ENCODE measurements at places on chromosomes 6 and 20.

DNA sequence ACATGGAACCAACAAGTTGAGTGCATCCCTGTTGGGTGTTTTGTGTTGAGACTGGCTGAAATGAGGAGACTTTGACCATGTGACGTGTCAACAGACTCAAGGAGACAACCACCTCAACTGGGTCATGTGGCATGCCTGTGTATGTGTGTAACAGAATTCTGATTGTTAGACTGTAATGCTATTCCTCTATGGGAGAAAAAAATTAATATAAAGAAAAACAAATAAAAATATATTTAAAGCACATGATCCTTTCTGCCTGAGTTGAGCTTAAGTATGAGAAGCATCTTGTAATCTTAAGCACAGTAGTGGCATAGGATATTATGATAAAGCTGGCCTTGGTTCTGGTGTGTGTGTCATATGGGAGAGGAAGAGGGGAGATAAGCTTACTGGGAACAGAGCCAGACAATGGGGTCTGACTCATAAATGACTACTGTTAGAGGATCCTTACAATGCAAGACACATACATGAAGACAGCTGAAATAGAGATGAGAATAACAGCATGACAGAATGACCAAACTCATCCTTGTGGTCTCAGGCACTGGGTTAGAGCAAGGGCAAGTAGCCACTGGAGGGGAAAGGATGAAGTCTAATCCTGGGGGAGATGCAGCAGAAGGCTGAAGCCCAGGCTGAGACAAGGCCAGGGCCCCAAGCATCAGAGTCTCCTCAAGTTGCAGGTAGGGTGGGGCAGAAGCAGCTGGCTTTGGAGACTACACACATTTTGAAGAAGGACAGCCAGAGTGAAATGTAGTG, 9.2 kb downstream of the TP53INP2 start:
- H3K4me1 ChIP-seq = peaks cover 8% of the 10 kb centered on the region
- no peak overlapping the region for H3K27ac ChIP-seq
- no peak overlapping the region for H3K4me3 ChIP-seq
- H3K36me3 ChIP-seq = no peaks in the 10 kb centered on the region
- no peaks in the 10 kb centered on the region for H3K27me3 ChIP-seq
- DNase-seq = no peak

- H3K36me3 ChIP-seq = no peaks in the 10 kb centered on the region
- H3K27ac ChIP-seq = no peak overlapping the region
- H3K4me1 ChIP-seq = no peaks in the 10 kb centered on the region
- H3K27me3 ChIP-seq = no peaks in the 10 kb centered on the region
- no peak for DNase-seq
These were observed 39.9 kb downstream of the KIAA1755 start for GRCh38 chr20:38220587-38221118.

GRCh38 chr6:39889229-39889628, 45.0 kb downstream of the MOCS1 start:
- H3K36me3 ChIP-seq = no peaks in the 10 kb centered on the region
- peak overlapping the region; percentile 69 for H3K27ac ChIP-seq
- H3K27me3 ChIP-seq = no peaks in the 10 kb centered on the region
- H3K4me1 ChIP-seq = no peaks in the 10 kb centered on the region
- no peak overlapping the region for H3K4me3 ChIP-seq

GRCh38 chr6:26554697-26555504, 16.7 kb downstream of the HMGN4 start:
- peak; percentile 29 for DNase-seq
- H3K4me3 ChIP-seq = peak overlapping the region; percentile 46
- H3K36me3 ChIP-seq = no peaks in the 10 kb centered on the region
- peak overlapping the region; percentile 81 for H3K27ac ChIP-seq
- no peaks in the 10 kb centered on the region for H3K4me1 ChIP-seq
- H3K27me3 ChIP-seq = no peaks in the 10 kb centered on the region

DNA sequence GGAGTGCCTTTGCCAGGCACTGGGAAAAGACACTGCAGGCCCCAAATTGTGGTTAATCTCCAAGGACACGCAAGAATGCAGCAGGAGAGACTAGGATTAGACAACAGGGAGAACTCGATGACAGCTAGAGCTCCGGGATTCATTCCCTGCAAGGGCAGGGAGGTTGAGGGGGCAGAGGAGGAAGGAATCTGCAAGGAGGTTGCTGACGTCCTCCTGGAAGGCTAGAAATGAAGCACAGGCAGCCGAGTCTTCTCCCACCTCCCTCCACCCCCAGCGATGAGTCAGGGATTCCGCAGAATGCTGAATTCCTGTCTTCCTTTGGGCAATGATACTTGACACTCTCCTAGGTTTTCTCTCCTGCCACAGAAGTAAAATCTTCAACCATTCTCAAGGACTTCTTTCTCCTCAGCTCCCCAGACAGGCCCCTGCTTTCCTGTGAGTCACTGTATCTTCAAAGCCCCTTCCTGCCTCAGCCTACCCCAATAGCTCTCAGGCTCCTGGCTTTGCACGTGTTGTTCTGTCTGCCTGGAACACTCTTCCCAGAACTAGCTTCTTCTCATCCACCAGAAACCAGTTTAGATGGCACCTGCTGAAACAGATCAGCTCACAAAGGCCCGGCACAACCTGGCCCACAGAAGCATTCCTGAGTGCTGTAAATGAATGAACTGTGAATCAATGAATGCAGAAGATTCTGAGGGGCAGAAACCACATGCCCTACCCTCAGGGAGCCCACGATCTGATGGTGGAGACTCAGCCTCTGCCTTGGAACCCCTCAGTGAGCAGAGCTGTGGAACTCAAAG, 85.6 kb downstream of the MRPL14 start:
- peaks cover 20% of the 10 kb centered on the region for H3K4me1 ChIP-seq
- H3K36me3 ChIP-seq = no peaks in the 10 kb centered on the region
- peak overlapping the region; percentile 56 for H3K27ac ChIP-seq
- peak; percentile 34 for DNase-seq
- no peak overlapping the region for H3K4me3 ChIP-seq

DNA sequence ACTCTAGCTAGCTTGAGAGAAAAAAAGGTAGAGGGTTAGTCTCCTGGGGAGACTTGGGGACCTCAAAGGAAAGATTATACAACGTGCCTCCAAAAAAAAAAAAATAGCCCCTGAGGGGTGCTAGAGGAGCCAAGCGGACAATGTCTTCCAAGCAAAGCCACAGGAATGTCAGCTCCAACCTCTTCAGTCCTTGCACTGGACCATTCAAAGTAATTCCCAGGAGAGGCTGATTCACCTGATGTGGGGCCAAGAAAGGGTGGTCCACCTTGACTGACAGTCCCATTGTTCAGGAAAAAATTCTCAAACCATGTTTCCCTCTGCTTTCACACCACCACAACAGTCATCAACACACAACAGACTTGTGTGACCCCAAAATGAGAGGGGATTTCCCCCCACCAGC, 30.7 kb downstream of the ASIP start:
- H3K36me3 ChIP-seq = no peaks in the 10 kb centered on the region
- H3K27me3 ChIP-seq = no peaks in the 10 kb centered on the region
- H3K4me1 ChIP-seq = peaks cover 10% of the 10 kb centered on the region
- H3K4me3 ChIP-seq = no peak overlapping the region

DNA sequence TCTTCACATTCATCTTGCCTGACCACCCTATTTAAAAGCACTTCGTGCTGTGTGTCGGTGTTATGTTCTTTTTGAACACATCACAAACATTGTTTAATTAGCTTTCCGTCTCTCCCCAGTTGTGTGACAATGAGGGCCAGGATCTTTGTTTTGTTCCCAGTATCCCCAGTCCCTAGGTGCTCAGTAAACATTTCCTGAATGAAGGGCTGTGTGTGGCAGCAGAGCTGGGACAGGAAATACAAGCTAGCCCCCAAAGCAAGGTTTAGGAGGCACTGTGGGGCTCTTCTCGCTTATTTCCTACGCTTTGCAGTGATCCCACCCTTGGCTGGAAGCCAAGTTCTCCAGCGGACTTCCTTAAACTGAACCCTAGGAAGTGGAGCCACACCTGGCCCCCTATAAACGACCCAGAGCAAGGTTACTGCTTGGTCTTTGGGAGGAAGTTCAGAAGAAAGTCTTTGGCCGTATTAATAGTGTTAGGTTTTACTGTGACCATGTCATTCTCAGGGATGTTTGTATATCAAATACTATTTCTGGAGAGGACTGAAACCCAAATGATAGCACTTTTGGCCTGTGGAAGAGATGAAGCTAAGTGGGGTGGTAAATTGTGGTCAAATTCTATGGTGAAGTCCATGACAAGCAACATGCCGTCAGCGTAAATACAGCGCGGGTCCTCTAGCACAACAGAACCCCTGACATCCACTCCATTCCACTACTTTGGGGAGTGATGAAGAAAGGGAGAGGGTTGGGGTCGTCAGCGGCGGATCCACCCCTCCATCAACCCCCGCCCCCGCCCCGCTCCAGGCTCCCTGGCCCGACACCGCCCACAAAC, 570 bp upstream of the FANCE start:
- no peak overlapping the region for H3K4me3 ChIP-seq
- H3K36me3 ChIP-seq = no peaks in the 10 kb centered on the region
- peak overlapping the region; percentile 84 for H3K27ac ChIP-seq
- peaks cover 21% of the 10 kb centered on the region for H3K4me1 ChIP-seq

DNA sequence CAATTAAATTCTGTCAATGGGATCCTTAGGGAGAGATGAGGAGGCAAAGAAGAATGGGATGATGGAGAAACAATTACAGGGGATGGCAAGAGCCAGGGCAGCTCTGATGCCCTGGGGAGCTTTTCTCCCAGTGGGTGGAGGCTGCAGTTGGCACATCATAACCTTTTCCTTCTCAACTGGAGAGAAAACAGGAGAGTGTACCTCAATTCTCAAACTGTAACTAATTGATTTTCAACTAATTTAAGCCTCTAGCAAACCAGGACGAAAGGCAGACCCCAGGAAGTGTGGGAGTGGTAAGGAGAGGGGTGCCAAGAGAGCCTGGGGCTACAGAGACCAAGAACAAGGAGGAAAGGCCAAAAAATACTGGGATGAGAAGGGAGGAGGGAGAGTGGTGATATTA, 5.7 kb downstream of the BMP5 start:
- no peaks in the 10 kb centered on the region for H3K36me3 ChIP-seq
- H3K4me3 ChIP-seq = no peak overlapping the region
- no peak for DNase-seq

- no peaks in the 10 kb centered on the region for H3K36me3 ChIP-seq
- H3K27me3 ChIP-seq = no peaks in the 10 kb centered on the region
- DNase-seq = peak; percentile 74
- no peaks in the 10 kb centered on the region for H3K4me1 ChIP-seq
- no peak overlapping the region for H3K4me3 ChIP-seq
- H3K27ac ChIP-seq = no peak overlapping the region
These were observed 231.2 kb upstream of the PMEPA1 start for GRCh38 chr20:57940868-57941522.

DNA sequence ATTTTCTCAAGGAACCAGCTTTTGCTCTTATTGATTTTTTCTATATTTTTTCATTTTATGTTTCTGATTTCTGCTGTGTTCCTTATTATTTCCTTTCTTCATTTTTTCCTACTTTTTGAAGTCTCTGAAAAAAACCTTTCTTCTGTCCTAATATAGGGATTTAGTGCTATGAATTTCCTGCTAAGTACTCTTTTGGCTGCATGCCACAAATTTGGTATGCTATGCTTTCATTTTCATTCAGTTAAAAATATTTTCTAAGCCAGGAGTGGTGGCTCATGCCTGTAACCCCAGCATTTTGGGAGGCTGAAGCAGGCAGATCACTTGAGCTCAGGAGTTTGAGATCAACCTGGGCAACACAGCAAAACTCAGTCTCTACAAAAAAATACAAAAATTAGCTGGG, 30.6 kb downstream of the SIRPD start:
- no peak overlapping the region for H3K4me3 ChIP-seq
- no peak overlapping the region for H3K27ac ChIP-seq
- no peaks in the 10 kb centered on the region for H3K36me3 ChIP-seq
- H3K27me3 ChIP-seq = no peaks in the 10 kb centered on the region
- no peak for DNase-seq

GRCh38 chr20:37976887-37977286, 56.4 kb downstream of the TTI1 start:
- H3K4me1 ChIP-seq = no peaks in the 10 kb centered on the region
- H3K36me3 ChIP-seq = no peaks in the 10 kb centered on the region
- no peaks in the 10 kb centered on the region for H3K27me3 ChIP-seq
- no peak overlapping the region for H3K4me3 ChIP-seq

- H3K4me1 ChIP-seq = peaks cover 8% of the 10 kb centered on the region
- no peaks in the 10 kb centered on the region for H3K27me3 ChIP-seq
- no peak overlapping the region for H3K27ac ChIP-seq
- no peak for DNase-seq
- H3K4me3 ChIP-seq = no peak overlapping the region
These were observed 83.8 kb downstream of the GCLC start for GRCh38 chr6:53461041-53461656.

DNA sequence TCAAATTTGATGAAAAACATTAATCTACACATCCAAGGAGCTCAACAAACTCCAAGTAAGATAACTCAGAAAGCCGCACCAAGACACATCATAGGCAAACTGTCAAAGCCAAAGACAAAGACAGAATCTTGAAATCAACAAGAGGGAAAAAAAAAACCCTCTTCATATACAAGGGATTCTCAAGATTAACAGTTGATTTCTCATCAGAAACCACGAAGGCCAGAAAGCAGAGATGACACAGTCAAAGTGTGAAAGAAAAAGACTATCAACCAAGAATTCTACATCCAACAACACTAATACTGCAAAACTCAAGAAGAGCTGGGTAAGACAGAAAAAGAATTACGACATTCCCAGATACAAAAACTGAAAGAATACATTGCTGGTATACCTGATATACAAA, 73.8 kb downstream of the CDK19 start:
- peaks cover 12% of the 10 kb centered on the region for H3K4me1 ChIP-seq
- DNase-seq = no peak
- H3K27me3 ChIP-seq = no peaks in the 10 kb centered on the region
- H3K4me3 ChIP-seq = no peak overlapping the region
- H3K36me3 ChIP-seq = peaks cover 31% of the 10 kb centered on the region

GRCh38 chr6:133553652-133554051, 312.5 kb downstream of the EYA4 start:
- H3K27ac ChIP-seq = no peak overlapping the region
- H3K27me3 ChIP-seq = no peaks in the 10 kb centered on the region
- peak; percentile 10 for DNase-seq
- H3K4me3 ChIP-seq = no peak overlapping the region
- no peaks in the 10 kb centered on the region for H3K4me1 ChIP-seq

DNA sequence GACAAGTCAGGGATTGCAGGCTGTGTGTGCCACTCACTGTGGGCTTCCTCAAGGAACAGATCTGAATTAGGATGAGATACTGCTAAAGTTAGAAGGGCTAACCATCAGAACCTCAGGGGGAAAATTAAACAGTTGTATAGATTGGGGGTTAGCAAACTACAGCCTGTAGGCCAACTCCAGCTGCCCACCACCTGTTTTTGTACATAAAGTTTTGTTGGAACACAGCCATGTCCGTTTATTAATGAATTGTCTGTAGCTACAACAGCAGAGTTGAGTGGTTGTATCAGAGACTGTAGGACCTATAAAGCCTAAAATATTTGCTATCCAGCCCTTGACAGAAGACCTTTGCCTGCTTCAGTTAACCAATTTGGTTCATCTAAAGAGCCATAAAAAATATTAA, 127.2 kb upstream of the ECI2 start:
- no peaks in the 10 kb centered on the region for H3K4me1 ChIP-seq
- H3K4me3 ChIP-seq = no peak overlapping the region
- no peaks in the 10 kb centered on the region for H3K27me3 ChIP-seq
- no peak overlapping the region for H3K27ac ChIP-seq
- no peak for DNase-seq

All from transverse colon (tissue), 4 donors.